ENCODE measurements at places on chromosomes 1 and 21.

DNA sequence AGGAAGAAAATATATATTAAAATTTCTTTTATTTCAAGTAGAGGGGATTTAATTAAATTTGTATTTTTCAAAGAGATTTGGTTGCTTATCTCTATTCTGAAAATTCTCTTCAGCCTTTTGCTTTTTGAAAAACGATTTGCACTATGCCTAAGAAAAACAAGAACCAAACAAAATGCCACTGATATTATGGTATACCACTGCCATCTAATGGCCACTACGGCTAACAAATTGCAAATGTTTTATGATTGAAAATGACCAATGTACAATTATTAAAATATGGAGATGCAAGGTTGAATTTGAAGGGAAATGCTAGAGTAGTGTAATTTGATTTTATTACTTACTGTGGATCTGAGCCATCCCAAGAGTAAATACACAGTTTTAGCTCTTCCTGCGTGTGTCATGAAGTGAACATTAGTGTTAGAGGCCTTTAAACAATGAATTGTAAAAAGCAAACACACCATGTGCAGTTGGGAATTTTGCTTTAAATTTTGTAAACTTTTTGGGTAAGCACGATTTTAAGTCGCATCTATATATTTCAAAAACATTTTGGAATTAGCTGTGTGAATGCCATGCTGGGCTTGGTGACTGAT, 137.4 kb upstream of the USP25 start:
- DNase-seq = peak; percentile 42

DNA sequence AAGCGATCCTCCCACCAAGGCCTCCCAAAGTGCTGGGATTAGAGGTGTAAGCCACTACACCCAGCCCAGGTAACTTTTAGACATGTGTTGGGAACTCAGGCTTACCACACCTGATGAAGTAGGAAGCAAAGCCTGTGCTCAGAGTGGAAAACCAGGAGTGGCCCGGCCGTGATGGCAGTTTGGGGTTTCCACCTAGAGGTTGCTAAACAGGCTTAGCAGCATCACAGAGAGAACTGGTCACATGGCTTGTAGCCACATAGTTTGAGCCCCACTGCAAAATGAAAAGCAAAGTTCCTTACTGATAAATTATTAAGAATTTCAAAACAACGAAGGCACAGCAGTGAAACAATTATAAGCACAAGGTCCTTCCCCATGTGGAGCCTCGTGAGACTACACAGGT, 142.6 kb upstream of the CXADR start:
- DNase-seq = no peak

DNA sequence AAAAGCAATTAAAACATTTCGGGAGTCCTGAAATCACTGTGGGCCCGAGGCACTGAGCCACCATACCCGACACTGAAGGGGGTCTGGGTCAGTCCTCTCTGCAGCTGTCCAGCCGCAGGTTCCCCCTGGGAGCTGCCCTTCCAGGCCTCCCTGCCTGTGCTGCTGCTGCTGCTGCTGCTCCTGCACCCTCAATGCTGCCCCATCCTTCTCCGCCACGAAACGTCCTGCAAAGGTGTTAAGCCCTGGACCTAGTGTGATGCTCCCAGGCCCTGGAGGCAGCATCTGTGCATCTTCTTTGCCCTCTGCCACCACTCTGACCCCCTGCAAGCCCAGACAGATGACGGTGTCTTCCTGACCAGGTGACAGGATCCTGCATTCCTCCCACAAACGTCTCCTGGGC, 513.3 kb downstream of the NPHP4 start:
- no peak for DNase-seq

GRCh38 chr1:38917337-38917736, 24.3 kb downstream of the RHBDL2 start:
- DNase-seq = no peak

All from CD4-positive, alpha-beta T cell treated with Interleukin-12 subunit alpha and Interleukin-12 subunit beta, for 1 hour (primary cell).